Osteocyte (in vitro differentiated cells): ENCODE measurements at places on chromosomes 7 and 10.

- no peaks in the 10 kb centered on the region for H3K4me1 ChIP-seq
- H3K27ac ChIP-seq, result no peak overlapping the region
- H3K4me3 ChIP-seq, result no peak overlapping the region
- H3K27me3 ChIP-seq, result no peaks in the 10 kb centered on the region
- H3K36me3 ChIP-seq, result no peaks in the 10 kb centered on the region
- DNase-seq, result no peak
Observed at GRCh38 chr10:8365935-8366911, 311.7 kb downstream of the GATA3 start.

- H3K4me1 ChIP-seq, result peaks cover 37% of the 10 kb centered on the region
- H3K27ac ChIP-seq, result no peak overlapping the region
- H3K4me3 ChIP-seq, result no peak overlapping the region
- peaks cover 39% of the 10 kb centered on the region for H3K27me3 ChIP-seq
- no peak for DNase-seq
Observed at GRCh38 chr10:93762979-93763391, 5.2 kb downstream of the LGI1 start.

GRCh38 chr10:48594371-48594770, 10.5 kb downstream of the ARHGAP22 start:
- H3K4me1 ChIP-seq, result peaks cover 22% of the 10 kb centered on the region
- peaks cover 2% of the 10 kb centered on the region for H3K27me3 ChIP-seq
- no peaks in the 10 kb centered on the region for H3K36me3 ChIP-seq
- H3K27ac ChIP-seq, result no peak overlapping the region

DNA sequence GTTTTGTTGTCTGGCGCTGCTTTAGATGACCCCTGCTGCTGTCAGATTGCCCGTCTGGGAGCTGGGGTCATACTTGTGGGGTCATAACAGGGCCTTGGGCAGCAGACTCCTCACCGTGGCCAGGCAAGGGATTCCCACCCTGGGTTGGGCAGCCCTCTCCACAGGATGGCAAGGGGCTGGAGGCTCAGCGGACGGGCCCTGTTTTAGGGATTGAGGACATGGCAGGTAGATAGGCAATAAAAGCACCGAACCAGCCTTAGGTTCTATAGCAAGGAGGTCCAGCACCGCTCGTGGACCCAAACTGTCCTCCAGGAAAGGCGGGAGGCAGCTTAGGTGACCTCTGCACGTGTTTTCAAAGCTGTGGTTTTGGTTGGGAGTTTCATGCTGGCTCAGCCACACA, 60.0 kb downstream of the GRK5 start:
- H3K4me1 ChIP-seq, result peaks cover 38% of the 10 kb centered on the region
- H3K27me3 ChIP-seq, result no peaks in the 10 kb centered on the region
- no peak for DNase-seq
- no peak overlapping the region for H3K27ac ChIP-seq
- no peaks in the 10 kb centered on the region for H3K36me3 ChIP-seq
- H3K4me3 ChIP-seq, result no peak overlapping the region

GRCh38 chr10:48691812-48692528, 7.3 kb downstream of the WDFY4 start:
- peak; percentile 51 for DNase-seq
- no peak overlapping the region for H3K4me3 ChIP-seq
- H3K4me1 ChIP-seq, result no peaks in the 10 kb centered on the region
